ENCODE measurements at places on chromosomes 5 and 9.

DNA sequence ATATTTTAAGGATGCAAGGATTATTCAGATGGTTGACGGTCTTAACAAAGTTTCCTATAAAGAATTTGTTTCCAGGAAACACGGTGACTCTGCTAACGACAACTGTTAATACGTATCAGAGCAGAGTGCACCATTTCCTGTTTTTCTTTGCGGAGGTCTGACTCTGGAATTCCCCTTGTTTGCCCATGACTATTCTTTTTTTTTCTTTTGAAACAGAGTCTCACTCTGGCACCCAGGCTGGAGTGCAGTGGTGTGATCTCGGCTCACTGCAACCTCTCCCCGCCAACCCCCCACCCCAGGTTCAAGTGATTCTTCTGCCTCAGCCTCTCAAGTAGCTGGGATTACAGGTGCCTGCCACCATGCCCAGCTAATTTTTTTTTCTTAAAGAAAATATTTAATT, 115.9 kb downstream of the CDC42SE2 start:
- DNase-seq, result no peak

DNA sequence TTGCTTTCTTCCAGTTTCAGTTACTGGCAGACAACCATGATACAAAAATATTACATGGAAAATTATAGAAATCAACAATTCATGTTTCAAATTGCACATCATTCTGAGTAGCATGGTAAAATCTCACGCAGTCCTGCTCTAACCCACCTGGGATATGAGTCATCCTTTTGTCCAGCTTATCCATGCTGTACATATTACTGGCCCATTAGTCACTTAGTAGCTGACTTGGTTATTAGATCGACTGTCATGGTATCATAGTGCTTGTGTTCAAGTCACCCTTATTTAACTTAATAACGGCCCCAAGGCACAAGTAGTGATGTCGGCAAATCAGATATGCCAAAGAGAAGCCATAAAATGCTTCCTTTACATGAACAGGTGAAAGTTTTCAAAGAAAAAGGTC, 41.2 kb downstream of the NADK2 start:
- no peak for DNase-seq

DNA sequence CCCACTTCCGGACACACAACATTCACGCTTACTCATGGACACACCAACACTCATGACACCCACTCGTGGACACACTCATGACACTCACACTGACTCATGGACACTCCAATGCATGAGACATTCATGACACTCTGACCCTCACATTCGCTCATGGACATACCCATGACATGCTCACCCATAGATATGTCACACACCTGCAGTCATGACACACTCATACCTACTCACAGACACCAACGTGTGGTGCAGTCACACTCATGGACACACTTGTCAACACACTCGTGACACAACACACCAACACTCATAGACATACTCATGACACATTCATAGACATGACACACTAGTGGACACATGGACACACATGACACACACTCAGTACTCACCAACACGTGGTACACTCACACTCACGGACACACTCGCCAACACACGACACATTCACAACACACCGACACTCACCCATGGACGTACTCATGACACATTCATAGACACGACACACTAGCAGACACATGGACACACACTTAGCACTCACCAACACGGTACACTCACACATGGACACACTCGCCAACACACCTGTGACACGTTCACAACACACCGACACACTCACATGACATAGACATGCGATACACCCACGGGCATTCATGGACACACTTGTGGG, 73.4 kb downstream of the PHF2 start:
- DNase-seq, result no peak

- no peak for DNase-seq
Observed at GRCh38 chr9:13034694-13035002, 244.8 kb downstream of the MPDZ start.

- no peak for DNase-seq
Observed at GRCh38 chr5:68662804-68663307, 431.0 kb upstream of the SLC30A5 start.

DNA sequence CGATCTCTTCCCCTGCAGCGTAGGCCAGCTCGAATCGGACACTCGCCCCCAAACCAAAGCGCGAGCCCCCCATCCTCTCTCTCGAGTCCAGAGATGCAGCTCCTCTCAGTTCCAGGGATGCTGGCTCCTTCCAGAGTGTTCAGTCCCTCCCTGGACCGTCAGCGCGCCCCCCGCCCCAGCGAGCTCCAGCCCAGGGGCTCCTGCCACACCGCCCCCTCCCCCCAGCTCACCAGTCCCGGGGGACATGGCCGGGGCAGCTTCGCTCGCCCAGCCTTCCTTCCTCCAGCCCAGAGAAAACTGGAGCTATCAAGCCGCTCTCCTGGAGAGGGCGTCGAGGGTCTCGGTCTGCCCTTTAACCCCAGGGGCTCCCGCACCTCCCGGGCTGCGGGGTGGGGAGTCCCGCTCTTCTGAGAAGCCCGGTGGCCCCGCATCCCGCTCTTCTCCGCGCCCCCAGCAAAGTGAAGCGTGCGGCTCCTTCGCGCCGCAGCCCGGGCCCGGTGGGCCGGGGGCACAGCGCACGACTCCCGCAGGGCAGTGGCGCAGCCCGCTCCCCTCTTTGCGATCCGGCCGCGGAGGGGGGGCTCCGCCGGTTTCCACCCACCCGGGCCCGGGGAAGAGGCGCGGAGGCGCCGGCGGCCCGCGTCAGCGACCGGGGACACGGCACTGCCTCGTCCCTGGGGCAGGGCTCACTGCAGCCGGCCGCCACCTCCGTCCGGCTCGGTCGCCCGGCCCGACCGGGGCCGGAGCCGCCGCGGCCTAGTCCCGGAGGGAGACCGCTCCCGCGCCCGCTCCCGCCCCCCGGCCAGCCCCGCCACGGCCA, 587 bp downstream of the MIER3 start:
- DNase-seq, result no peak

- no peak for DNase-seq
Observed at GRCh38 chr5:74432721-74433120, 207.8 kb downstream of the ENC1 start.

DNA sequence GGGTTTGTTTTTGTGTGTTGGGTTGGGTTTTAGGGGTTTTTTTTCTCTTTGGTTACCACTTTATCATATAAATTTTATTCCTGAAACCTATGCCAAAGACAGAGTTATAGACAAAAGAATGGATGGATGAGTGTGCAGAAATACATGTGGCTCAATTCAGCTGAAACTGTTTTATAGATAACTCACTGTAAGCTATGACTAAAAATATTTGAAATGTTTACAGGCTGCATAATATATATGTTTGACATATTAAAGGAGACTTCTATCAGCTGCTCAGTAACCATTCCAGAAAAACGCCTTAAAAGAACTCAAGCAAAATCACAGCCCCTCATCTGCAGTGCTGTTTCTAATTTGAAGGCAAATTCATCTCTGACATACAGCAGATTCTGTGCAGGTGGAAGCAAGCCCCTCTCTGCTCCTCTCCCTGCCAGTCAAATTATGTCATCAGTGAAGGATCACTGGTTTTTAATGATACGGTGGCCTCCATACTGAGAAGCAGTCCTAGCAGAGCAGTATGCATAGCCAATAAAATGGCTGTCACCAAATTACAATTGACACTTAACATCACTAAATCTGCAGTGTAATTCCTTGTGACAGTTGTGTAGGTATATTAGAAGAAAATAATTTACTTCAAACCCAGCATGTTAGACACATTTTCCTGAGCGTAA, 301.6 kb downstream of the NR2F1-AS1 start:
- DNase-seq, result no peak

GRCh38 chr5:49953-50544, 41.9 kb upstream of the PLEKHG4B start:
- no peak for DNase-seq

GRCh38 chr9:3441197-3441816, 84.5 kb downstream of the RFX3 start:
- no peak for DNase-seq

- no peak for DNase-seq
Observed at GRCh38 chr5:163867738-163868137, 362.3 kb downstream of the MAT2B start.

DNA sequence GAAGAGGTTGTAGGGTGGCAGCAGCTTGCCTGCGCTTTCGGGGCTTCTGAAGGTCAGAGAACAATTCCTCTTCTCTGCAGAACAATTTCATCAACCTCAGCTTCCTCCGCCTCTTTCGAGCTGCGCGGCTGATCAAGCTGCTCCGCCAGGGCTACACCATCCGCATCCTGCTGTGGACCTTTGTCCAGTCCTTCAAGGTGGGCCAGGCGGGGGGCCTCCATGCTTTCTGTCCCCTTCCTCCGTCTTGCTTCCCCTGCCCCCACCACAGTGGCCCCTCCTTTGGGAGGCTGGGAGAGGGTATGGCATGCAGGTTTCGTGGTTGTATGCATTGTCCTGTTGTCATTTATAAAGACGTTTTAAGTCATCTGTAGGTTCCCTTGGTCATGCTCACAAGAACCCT, 195.8 kb downstream of the CACNA1B start:
- no peak for DNase-seq

DNA sequence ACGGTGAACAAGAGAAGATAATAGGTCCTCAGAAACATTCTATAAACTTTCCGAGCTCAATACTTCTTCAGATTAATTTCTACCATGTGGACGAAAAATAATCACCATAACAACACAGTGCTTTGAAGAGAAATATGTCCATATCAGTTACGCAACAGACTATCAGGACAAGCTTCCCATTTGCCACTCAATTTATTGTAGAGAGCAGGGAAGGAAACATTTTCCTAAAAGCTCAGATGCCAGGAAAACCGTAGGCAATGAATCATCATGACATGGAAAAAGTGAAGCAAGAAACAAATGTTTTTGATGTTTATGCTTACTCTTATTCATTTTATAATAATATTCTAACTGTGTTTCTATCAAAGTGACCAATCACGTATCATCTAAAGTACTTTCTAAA, 87.6 kb downstream of the S1PR3 start:
- DNase-seq, result no peak

DNA sequence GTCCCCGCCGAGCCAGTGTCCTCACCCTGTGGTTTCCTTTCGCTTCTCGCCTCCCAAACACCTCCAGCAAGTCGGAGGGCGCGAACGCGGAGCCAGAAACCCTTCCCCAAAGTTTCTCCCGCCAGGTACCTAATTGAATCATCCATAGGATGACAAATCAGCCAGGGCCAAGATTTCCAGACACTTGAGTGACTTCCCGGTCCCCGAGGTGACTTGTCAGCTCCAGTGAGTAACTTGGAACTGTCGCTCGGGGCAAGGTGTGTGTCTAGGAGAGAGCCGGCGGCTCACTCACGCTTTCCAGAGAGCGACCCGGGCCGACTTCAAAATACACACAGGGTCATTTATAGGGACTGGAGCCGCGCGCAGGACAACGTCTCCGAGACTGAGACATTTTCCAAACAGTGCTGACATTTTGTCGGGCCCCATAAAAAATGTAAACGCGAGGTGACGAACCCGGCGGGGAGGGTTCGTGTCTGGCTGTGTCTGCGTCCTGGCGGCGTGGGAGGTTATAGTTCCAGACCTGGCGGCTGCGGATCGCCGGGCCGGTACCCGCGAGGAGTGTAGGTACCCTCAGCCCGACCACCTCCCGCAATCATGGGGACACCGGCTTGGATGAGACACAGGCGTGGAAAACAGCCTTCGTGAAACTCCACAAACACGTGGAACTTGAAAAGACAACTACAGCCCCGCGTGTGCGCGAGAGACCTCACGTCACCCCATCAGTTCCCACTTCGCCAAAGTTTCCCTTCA, 1.4 kb downstream of the GLIS3 start:
- DNase-seq, result no peak

DNA sequence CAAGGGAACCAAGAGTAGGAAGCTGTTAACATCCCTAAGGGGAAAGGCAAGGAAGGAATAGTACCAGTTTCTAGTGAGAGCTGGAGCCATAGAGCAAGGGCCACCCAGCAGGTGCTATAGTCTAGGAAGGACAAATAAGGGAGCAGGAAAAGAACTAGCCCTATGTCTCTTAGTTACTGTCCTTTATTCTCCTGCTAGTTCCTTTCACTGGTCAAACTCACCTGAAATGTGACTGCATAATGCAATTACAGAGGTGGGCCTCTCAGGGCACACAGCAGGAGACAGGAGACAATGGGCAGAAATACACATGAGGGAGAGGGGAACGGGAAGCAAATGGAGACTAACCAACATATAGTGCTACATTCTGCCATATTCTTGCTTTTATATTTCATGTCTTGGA, 26.7 kb upstream of the FRMPD1 start:
- DNase-seq, result no peak

DNA sequence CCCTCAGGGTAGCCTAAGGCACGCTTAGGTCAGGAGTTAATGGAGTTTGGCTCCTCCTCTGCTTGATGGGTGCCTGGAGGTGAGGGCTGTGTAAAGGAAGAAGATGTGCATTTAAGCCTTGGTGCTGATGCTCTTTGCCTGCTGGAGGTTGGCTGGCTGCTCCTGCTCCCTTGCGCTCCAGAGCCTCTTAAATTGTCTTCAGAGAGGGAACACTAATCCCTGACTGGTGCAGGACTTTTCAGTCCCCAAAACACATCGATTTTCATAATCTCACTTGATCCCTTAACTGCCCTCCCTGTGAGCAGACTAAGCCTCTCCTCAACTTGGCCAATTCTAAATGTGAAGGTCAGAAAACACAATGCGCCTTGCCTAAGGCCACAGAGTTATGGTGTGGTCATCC, 16.2 kb upstream of the TCOF1 start:
- DNase-seq, result no peak

DNA sequence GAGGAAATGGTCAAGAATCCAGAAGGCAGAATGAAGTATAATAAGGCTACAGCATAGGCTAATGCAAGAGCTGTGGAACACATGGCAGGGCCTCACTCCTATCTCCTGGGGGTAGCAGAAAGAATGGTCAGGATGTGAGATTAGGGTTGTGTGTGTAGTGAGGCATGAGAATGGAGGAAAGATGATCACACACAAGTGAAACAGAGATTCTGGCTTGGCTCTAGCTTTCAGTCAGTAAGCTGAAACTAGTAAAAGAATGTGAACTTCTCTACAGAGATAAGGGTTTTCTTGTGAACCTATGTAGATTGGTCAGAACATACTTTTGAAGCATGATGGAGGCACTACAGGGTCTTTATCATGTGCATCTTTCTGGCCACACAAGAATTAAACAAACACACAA, 298.8 kb downstream of the ASTN2 start:
- no peak for DNase-seq

GRCh38 chr5:15374886-15375285, 125.1 kb upstream of the FBXL7 start:
- no peak for DNase-seq

GRCh38 chr5:120173125-120173524, 291.0 kb upstream of the PRR16 start:
- no peak for DNase-seq

- DNase-seq, result no peak
Observed at GRCh38 chr9:134875371-134875770, 5.2 kb upstream of the FCN2 start.
